ENCODE measurements at places on chromosomes 12 and 14.

GRCh38 chr12:10636611-10637010 lies 23.2 kb upstream of the MAGOHB start:
- DNase-seq, result no peak

GRCh38 chr12:45349916-45350315 lies 134.0 kb downstream of the ANO6 start:
- DNase-seq, result no peak

DNA sequence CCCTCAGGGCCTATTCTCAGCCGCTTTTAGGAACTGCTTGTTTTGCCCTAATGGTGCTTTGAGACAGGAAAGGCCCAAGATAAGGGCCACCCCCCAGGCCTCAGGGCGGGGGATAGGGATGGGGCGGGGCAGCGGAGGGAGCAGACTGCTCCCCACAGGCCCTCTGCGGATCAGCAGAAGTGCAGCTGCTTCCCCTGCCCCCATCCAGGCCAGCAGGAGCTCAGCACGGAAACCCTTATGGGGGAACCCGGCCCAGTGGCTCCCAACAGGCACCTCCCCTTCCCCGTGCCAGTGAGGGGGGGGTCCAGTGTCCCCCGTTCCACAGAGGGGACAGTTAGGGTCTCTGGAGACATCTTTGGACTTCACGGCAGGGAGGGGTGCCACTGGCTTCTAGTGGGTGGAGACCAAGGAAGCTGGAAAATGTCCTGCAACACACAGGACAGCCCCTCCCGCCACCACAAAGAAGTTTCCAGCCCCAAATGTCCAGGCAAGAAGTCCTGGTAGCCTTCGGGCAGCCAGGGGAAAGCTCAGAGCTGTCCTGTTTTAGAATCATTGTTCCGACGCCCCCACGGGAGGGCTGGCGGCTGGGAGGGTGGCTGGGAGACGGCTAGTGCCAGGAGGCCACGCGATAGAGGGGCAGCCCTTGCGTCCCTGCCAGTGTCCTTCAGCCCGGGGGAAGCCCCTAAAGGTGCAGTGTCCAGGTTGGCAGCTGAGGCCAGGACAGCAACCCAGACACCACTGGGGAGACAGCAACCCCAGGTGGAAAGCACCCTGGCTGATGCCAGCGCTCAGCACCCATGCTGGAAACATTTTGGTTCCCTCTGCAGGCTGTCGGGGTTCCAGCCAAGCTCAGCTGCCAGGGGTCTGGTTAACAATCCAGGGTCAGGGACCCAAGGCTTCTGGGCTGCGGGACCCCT lies 10.4 kb upstream of the GPR132 start:
- no peak for DNase-seq

DNA sequence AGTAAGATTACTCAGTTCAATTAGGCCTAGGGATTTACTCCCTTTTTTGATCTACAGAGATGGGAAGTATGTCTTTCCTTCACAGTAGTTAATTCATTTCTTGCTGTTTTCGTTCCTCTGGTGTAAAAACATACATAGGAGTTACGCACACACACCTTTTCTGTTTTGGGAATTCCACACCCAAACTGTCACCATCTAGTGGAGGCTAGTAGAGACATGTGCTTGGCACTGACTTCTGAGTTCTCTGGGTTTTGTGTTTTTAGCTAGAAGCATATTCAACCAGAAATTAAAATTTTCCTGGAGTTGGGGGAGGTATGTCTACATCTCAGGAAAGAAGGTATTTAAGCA lies 1.4 kb downstream of the SUSD6 start:
- DNase-seq, result no peak

DNA sequence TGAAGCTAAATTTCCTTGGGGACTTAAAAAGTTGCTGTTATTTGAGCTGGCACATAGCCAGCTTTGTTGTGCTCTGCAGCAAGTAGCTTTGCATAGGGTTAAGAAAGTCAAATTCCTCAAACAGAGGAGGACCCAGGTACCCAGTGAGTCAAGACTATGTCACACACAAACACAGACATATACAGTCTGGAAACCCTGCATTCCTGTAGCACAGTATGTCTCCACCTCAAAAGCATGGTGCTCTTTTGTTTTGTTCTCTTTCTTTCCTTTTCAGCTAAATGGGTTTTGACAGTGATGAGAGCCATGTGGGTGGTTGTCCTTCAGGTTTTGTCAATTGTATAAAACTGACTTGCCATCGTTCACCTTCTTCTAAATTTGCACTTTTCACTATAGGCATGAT lies 179.6 kb upstream of the DIO2 start:
- DNase-seq, result no peak

DNA sequence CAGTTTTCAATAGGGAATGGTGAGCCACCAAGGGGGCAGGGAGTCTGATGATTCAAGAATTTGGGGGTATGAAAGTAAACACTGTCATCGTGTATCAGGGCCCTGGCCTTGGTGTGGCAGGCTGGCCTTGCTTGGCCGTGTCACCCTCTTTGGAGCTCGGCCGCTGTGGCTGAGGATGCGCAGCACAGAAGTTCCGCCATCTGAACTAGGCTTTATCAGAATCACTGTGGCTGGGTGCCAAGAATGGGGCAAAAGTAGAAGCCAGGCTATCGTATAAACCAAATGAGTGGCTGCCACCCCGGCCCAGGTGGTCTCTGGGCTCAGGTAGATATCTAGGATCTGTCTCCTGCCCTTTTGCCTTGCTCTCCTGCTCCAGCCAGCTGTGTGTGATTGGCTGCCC lies 137.4 kb downstream of the PAPOLA start:
- no peak for DNase-seq

- DNase-seq, result peak; percentile 35
Measured at GRCh38 chr12:93790472-93791152, 113.4 kb downstream of the CRADD start.

DNA sequence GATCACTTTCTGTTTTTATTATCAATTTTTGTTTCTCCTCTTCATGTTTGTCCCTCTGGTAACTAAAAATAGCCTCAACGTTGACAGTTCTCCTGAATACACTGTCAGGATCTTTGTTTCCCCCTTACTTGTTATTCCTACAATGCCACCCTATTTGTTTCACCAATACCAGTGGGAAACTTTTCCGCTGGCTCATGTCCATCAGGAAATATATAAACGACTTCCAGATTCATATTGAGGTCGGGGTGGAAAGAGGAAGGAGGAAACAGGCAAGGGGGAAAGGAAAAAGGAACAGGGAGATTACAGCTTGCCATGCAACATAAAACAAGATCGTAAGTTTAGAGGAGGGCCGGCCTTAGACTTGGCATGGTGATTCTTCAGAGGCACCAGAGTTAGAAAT lies 61.7 kb downstream of the BTBD7 start:
- DNase-seq, result no peak
